Psoas muscle (tissue), 8 donors: ENCODE measurements at places on chromosomes 1 and 21. TPM values are rescaled to one million over a fixed set of nuclear protein-coding genes. Genes with fewer than 3 reads are reported as not detected.

GRCh38 chr1:175198332-175198731 lies 5.8 kb upstream of the KIAA0040 start:
- no peak for DNase-seq

GRCh38 chr1:90048043-90048442 lies 53.1 kb downstream of the ZNF326 start:
- no peak for DNase-seq

DNA sequence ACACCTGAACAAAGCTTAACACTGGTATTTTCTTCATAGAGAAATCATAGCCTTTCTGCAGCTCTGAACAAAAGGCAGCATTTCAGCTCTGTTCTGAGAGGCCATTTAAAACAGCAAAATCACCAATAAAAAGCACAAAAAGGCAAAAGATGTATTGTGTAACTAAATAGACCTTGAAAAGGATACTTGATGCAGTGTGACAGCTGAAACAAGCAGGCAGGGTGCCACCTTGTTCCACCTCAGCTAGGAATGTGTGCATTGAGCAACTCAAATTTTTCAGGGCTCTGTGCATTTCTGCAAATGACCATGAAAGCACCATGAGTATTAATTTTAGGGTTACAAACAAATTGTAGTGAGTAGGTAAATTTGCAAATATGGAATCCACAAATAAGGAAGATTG lies 65.8 kb downstream of the RHOU start:
- no peak for DNase-seq

DNA sequence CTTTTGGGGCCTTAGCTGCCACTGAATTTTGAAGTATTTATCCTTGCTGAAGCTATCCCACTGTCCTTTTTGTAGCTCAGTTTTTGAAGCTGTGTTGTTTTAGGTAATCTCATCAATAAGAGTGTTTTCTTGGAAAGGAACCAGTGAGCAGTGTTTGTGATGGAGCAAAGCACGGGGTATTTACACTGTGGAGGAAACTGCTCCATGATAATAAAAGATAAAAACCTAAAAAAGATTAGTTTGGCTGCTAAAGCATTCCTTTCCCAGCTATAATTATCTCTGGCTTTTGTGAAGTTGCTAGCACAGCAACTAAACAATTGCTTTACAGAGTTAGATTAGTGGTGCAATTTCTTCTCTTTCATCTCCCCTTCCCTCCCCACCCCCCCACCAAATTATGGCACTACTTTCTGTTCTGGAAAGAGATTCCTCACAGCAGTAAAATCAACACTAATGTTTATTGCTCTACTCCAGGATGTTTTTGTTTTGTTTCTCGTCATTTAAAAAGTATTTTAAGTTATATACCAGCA lies 21.5 kb downstream of the SRRM1 start:
- no peak for DNase-seq

Gene BACE2
- polyA plus RNA-seq, result 6.2 TPM

Gene GJA8
- polyA plus RNA-seq, result not detected

GRCh38 chr21:42317341-42317741 lies 2.1 kb upstream of the TFF3 start:
- no peak for DNase-seq

Gene VWA5B1
- not detected for polyA plus RNA-seq

GRCh38 chr1:6099787-6100765 lies 54.4 kb downstream of the KCNAB2 start:
- DNase-seq, result peak; percentile 46

- no peak for DNase-seq
Observed at GRCh38 chr1:201892211-201892610, 3.5 kb downstream of the SHISA4 start.

GRCh38 chr1:96508233-96508632 lies 213.4 kb upstream of the PTBP2 start:
- no peak for DNase-seq

- peak; percentile 72 for DNase-seq
Observed at GRCh38 chr1:44808938-44809917, 905 bp downstream of the BTBD19 start.
